ENCODE measurements at places on chromosomes 5 and 9.

GRCh38 chr9:75085640-75086039 lies 2.3 kb downstream of the NMRK1 start:
- no peak for DNase-seq

DNA sequence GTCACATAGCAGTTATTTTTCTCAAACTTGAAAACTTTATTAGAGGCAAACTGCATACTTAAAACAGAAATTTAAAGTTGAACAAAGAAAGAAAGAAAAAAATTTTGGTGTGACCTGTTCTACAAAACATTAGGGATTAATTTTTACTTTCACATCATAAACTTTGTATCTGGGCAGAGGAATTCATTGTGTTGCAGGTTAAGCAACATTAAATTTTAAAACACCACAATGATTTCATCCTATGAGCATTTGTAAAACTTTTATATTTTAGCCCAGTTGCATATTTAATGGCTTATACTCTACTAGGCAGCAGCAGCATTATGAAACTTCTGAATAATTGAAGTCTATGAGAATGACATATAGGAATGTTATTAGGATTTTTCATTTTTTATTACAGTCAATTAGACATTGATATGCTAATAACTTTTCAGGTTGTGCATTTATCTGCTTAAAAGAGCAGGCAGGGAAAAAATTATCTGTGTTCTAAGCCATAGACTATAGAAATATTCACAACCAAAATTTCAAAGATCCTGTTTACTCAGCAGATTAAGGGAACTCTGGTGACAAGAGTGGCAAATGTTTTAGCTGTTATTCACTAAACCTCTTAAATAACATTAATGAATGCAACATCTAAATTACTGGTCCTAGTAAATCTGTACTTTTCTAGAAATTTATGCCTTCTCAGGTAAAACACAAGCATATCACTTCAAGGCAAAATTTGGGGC lies 1088.5 kb upstream of the CDH6 start:
- no peak for DNase-seq

DNA sequence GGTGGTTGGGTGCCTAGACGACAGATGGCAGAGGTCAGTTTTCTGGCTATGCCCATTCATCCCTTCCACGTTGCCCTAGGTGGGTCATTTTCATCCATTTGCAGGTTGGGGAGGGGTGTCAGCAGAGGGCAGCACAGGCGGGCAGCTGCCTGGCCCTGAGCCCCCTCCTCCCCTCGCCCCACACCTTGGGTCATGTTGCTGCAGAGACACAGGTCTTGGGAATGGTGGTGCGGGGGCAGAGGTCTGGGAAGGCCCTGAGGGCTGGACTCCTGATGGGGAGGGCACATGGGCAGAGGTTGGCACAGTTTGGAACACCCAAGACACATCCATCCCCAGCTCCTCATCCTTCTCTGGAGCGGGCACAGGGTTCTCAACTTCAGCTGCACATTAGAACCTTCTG lies 103.2 kb upstream of the LMX1B start:
- no peak for DNase-seq

- no peak for DNase-seq
Observed at GRCh38 chr9:133735931-133736330, 2.2 kb downstream of the SARDH start.

DNA sequence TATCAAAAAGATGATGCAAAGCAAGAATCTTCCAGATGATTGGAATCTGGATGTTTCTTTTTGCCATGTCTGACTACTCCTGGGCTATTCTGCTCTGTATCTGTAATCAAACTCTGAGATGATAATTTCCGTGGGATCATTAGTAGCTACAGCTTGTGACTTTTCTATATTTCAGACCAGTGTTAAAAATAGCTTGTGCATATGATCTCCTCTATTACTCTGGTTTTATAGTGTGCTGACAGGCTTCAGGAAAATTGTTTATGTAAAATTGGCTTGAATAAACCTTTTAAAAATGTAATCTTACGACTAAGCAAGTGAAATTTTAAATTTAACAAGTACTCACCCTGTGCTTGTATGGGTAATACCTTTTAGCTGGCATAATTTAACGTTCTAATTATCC lies 40.4 kb downstream of the NAA35 start:
- no peak for DNase-seq

GRCh38 chr9:115673599-115673998 lies 480.0 kb upstream of the PAPPA start:
- DNase-seq: no peak

DNA sequence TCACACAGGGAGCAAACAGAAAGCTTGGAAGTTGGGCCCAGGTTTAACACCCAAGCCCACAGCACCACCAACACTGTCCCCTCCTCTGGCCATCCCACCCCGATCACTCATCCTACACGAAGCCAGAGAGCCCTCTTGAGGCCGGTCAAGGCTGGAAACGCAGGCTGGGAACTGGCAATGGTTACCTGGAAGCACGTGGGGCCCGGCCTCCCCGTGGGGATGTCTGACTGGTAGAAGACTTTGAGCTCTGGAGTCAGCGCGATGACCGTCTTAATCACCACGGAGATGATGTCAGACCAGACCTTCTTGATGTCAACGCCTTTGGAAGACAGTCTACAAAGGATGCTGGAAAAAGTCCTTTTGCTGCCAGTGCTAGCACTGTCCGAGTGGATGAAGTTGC lies 104.1 kb downstream of the TTLL11 start:
- no peak for DNase-seq

DNA sequence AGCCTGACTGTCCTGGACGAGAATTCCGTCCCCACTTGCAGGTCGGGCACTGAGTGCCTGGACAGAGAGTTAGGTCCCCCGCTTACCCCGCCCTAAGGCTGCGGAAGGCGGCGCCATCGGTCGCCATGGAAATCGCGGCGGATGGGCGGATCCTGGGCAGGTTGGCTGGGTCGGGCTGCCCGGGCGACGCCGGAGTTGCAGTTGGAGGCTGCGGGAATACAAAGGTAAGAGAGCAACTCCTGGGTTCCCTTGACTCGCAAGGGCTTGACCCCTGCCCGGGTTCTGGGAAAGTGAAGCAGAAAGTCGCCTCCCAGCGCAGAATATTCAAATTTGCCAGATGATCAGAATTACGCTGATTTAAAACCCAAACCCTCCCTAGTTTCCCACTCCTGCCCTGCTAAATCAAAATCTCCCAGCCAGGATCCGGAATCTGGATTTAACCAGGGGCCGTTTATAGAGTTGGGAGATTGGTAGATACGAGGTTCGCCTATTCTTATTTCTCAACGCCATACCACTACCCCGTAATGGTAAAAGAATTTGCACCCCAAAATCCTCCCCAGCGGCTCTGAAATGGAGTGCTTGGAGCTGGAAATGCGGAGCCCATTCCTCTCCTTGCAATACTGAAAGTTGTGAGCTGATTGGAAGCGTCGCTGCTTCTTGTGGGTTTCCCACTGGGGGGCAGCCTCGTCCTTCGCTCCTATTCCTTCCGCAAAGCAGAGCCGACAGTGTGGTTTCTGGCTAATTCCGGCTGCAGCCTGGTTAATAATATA lies 156.4 kb upstream of the RASEF start:
- DNase-seq: peak; percentile 34

- peak; percentile 16 for DNase-seq
Observed at GRCh38 chr9:119370816-119371215, 1.6 kb upstream of the BRINP1 start.

DNA sequence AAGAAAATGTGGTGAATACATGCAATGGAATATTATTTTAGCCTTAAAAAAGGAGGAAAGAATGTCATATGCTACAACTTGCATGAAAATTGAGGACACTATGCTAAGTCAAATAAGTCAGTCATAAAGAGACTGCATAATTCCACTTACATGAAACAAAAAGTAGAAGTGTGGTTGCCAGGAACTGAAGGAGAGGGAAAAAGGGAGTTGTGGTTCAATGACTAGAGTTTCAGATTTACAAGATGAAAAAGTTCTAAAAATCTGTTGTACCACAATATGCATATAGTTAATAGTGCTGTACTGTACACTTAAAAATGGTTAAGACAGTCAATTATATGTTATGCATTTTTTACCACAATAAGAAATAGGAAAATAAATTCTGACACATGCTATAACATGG lies 95.4 kb downstream of the SLC44A1 start:
- peak; percentile 11 for DNase-seq

DNA sequence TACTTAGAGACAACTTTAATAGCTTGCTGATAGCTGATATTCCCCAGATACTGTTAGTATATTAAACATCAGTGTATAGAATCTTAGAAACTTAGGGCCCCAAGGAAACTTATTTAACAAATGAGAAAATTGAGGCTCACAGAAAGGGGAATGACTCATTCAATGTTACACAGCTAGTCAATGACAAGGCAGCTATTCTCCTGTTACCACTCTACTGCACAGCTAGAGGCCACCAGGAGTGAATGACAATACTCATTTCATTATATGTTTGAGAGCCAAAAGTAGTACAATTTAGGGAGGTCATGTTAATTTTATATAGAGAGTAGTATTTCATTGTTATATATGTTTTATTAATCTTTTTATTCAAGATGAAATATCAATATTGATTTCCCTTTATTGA lies 33.2 kb upstream of the PCDHB1 start:
- no peak for DNase-seq

GRCh38 chr9:101220341-101220740 lies 164.5 kb downstream of the BAAT start:
- DNase-seq: no peak

GRCh38 chr5:88503041-88503345 lies 234.3 kb upstream of the TMEM161B start:
- DNase-seq: no peak

- DNase-seq: no peak
Observed at GRCh38 chr5:139814704-139815280, 19.2 kb downstream of the PSD2 start.

GRCh38 chr9:91087462-91087759 lies 274.3 kb downstream of the AUH start:
- no peak for DNase-seq

GRCh38 chr9:16221822-16222547 lies 648.5 kb downstream of the BNC2 start:
- DNase-seq: no peak

- DNase-seq: no peak
Observed at GRCh38 chr5:170576602-170577535, 73.0 kb downstream of the KCNIP1 start.

DNA sequence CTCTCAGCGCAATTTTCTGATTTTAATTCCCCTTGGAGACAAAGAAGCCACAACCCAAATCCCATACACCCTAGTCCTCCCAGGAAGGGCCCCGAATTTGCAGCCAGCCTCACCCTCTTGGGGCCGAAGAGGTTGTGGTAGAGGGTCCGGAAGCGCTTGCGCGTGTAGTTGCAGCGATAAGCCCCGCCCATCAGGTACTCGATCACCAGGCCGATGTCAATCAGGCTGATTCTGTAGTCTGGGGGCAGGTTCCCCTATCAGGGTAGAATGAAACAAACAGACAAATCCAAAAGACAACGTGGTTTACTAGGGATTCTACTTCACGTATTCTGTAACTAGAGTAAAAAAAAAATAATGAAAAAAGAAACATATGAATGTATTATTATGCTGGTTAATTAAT lies 210.6 kb upstream of the KLF9 start:
- no peak for DNase-seq

DNA sequence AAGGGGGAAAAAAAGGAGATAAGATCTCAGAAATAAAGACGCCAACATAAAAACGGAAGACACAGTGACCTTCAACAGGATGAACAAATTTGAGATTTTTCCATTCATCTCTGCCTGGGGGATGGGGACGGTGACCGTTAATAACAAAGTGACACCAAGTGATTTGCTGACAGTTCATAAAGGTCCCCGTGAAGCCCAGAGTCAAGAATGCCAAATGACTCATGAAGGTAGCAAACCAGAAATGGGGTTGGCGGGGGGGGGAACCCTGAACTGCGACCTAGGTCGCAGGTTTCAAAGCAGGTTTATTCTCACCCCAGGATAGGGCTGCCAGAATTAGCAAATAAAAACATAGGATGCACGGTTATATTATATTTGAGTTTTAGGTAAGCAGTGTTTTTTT lies 21.1 kb upstream of the SHB start:
- no peak for DNase-seq

DNA sequence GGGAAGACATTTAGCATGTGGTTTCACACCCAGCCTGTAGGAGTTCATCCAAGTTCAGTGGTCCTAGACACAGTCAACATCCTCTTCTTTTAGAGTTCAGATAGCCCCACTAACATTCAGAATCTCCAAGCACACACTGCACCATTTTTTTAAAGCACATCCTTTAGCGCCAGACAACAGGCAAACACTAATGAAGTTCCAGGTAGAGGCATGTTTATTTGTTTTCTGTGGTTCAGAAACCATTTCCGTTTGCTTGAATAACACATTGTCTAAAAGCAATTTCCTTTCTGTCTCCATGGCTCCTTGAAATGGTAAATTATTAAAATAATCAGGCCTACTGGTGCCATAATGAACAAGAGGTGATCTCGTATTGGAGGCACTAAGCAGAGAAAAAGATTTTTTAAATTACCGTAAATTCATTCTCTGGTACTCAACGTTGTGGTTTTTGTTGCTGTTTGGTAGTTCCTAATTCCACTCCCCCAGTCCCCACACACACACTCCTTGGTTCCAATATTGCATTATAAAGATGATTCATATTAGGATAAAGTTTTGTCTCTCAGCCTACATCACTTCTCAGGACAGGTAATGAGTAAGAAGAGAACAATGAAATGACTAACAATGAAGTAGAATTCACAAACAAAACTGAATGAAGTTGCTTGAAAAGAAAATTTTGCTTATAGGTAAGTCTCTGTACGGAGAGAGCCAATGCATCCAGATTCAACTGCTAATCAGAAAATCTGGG lies 153.1 kb downstream of the PCSK1 start:
- peak; percentile 91 for DNase-seq

DNA sequence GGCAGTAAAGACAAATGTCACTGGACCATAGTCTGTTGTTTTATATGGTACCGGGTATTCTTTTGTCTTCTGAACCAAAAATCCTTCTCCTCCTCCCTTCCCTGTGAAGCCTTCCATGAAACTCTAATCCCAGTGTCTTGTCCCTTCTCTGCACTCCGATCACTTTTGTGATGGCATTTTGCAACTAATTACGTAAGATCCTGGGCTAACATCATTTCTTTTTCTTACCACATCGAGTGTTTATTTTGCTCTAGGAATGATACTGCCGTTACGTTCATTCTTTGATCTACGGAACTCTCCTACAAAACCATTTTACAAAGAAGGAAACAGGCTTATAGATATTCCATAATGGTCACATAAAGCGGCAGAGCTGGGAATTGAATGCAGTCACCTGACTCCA lies 33.7 kb downstream of the SNX18 start:
- DNase-seq: no peak

DNA sequence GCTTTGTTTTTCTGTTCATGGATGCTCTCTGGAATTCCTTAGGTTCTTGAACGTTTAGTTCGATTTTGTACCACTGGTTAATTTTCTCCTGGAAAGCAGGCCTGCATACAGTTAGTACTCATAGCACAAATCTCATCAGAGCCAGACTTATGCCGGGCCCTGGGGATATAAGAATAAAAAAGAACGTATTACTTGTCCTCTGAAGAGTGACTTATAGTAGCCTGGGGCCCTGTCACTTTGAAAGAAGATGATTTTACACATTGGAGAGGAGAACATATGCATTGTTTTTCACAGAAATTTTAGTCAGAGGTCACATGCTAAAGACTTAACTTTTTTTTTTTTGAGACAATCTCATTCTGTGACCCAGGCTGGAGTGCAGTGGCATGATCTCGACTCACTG lies 50.3 kb downstream of the ZNF462 start:
- DNase-seq: no peak

GRCh38 chr9:131046581-131047202 lies 37.7 kb downstream of the LAMC3 start:
- DNase-seq: peak; percentile 81

- peak; percentile 71 for DNase-seq
Observed at GRCh38 chr5:177362610-177363507, 5.1 kb downstream of the RGS14 start.
